NCI-H1694 treated with DMSO at 0.1 percent for 48 hours (cell line): ENCODE measurements at places on chromosomes 7 and 10.

DNA sequence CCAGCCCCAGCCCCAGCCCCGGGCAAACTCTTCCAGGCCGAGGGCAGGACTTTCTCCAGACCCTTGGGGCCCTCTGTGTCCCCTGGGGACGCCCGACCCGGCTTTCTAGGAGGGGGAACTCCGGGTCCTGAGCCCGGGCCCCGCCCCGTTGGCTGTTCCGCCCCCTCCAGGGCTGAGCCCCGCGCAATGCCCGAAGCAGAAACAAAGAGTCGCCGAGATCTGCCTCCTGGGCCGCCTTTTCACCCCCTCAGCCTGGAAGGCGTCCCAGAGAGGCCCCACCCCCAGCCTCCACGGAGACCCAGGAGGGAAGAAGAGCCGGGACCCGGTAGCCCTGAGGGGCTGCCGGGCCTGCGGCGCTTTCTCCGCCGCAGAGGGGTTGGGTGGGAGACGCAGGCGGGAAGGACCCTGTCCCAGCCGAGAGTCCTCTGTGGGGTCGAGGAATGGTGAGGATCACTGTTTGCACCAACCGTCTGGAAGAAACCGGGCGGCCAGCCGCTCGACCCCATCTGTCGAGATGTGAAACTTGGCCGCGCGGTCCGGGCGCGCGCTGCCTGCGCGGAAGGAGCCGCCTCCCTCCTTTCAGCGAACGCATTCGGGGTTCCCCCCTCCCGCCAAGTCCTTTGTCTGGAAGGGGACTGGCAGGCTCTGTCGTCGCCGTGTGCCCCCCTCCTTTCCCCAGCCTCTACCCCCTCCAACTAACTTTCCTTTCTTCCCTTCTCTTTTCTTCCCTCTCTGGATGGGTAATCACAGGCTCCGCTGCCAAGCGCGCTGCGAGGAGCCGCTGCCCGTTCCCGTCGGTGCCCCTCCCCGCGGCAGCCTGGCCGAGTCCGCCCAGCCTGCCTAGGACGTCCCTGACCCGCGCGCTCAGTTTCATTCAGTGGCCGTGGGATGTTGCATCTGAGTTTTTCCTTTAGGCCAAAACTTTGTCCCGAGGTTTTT lies 10.2 kb downstream of the EN2 start:
- no peak for DNase-seq

GRCh38 chr10:118033905-118034304 lies 12.8 kb downstream of the RAB11FIP2 start:
- DNase-seq: no peak

DNA sequence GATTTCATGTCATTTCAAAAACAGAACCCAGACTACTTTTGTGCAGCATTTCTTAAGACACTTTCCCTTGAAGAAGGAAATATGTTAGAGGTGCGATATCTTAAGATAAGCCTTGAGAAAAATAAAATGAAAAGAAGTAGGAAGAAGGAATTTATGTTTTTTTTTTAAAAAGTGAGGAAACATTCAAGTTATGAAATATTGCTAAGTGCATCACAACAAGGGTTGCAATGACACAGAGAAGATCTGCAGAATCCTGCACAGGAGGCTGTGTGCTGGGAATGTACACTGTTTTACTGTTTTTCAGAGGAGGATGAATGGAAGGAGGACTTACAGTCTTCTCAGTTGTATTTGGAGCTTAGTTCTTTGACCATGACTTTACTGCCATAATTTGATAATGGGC lies 79.8 kb upstream of the NME8 start:
- DNase-seq: no peak

DNA sequence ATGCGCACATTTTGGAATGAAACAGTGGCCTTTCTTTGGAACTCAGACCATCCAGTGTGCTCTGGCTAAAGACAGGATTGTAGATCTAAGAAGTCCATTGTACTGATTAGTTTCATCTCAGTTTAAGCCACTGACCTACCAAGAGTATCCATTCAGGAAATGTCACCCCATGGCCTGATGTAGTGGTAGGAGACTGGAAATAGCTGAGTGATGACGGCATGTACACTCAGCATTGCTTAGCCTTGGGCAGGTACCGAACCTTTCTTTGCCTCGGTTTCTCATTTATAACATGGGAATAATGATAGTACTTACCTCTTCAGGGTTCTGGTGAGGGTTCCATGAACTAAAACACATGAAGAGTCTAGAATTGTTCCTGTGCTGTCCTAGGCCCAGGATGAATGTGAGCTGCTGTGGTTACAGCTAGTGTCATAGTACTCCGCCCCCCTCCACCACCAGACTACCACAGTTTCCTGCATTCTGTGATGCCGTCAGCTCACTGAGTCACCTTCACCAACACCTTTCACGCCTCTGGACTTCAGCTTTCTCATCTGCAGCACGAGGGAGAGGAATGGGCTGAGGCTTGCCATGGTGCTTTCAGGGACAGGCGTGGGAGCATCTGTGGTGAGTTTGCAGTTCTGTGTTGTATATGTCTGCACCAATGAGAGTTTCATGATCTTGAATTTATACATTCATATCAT lies 484.0 kb upstream of the GALNT17 start:
- no peak for DNase-seq

- no peak for DNase-seq
Observed at GRCh38 chr7:16492513-16493062, 27.1 kb upstream of the SOSTDC1 start.

- no peak for DNase-seq
Observed at GRCh38 chr10:43692051-43692825, 43.6 kb upstream of the ZNF32 start.
